T-helper 2 cell (primary cell): ENCODE measurements at places on chromosomes 4 and X.

DNA sequence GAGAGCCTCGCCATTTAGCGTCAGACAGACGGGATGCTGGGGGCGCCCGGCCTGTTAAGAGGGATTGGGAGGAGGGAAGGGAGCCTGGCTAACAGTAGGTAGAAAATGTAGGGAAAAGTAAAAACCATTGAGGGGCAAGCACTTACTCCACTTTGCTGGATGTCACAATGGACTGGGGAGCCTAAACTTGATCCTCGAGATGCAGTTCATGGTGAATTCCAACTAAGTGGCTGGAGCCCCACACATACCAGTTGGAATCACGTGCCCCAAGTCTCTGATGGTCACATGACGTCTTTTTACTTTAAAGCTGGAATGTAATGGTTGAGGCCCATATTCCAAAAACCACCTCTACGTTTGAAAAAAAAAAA, 1.5 kb downstream of the PLS3 start:
- no peak for DNase-seq

DNA sequence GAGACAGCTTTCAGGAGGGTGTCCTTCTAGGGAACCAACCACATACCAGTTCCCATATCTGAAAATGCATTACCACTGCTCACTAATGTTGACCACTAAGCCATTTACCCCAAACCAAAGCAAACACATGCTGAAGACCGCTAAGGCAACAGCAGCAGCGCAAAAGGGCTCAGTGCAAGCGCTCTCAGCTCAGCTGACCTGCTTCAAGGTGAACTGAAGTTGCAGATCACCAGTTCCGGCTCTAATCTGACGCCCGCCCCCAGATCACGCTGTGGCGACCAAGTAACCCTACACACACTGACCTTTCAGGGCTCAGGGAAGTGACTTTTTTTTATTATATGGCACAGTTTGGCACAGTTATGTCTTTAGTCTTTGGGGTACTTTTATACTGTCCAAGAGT, 5.8 kb downstream of the MECP2 start:
- peak; percentile 13 for DNase-seq

DNA sequence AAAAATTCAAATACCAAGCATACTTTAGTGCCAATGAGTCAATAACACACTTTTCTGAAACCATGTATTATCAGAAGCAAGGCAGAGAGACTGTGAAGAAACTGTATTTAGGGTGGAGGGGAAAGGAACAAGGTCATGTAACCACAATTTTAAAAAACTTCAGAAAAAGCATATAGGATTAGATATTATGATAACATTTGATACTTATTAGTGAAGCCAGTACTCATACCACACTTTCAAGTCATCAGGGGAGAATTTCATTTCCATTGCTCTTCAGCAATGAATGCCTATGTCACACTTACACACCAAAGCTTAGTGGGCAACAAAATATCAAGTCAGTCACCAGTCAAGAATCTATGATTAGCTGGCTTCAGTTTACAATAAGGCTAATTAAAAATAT, 602.2 kb downstream of the IL15 start:
- no peak for DNase-seq

DNA sequence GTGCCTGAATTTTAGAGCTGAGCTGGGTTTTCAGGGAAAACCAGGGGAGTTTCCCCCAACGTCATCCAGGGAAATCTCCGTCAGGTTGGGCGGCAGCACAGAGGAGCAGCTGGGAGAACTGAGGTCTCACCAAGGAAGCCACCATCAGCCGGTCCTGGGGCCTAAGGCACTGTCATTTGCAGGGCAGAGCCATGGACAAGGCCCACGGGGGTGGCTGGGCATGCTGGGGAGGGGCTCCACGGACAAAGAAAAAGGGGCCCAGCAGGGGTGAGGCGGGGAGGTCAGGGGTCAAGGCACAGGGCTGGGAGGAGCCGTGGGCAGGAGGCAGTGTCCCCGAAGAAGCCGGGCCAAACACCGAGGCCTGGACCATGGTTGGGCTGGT, 109.8 kb downstream of the HMX1 start:
- no peak for DNase-seq

DNA sequence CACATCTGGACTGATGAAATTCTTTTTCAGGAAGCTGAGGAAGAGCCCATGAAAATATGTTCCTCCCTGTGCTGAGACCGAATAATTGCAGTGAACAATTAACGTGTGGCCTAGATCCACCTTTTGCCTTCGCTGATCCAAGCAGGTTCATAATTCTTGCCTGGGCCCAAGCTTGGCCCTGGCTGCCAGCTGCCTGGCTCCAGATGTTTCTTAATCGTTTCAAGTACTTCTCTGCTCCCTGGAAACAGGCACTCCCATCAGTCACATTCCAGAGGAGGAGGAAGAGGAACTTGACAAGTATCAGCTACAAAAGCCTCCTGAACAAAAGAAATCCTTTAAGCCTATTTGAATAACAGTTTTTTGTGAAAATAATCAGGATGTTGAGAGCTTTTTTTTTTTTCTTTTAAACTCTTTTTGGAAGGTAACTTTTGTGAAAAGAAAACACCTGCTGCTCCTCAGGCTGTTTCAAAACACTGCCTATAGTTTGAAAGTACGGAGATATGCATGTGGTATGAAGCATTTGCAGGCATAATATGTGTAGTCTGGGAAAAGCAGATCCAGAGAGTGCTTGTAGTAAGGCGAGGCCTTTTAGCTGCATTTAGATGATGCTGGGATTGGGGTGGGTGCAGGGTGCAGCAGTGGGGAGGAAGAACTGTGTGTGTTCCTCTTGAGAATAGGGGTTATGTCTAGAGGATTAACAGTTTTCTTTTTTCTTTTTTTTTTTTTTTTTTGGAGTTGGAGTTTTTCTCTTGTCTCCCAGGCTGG, 154.4 kb downstream of the PTTG2 start:
- DNase-seq, result no peak

DNA sequence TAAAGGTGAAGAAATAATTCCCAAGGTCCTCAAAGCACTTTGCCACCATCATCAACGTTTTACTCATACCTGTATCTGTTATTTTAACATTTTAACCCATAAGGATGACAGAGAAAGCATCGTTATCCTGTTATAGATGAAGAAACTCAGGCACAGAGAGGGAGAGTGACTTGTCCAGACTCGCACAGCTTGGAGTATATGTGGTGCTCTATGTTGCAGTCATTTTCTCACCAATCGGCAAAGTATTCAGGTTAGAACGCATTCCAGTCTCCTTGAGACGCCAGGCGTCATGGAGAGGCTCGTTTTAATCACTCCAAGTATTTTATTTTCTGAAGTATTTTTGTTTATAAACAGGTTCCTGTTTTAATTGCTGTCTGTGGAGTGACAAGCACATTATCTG, 73.5 kb downstream of the IRF2 start:
- no peak for DNase-seq

DNA sequence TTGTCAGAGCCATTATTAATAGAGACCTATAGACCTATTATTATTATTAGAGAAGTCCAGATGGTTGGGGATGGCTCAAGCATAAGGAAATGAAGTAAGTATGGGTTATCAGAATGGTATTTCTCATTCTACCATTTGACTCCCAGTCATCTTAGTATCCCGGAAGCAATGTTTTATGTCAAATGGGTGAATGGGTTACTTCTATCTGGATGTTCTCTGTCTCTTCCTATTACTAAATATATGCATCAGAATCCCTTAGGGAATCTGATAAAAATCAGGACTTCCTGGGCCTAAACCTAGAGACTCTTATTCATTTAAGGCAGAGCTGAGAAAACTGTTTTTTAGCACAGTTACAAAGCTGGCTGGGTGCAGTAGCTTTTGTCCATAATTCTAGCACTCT, 149.9 kb downstream of the SLC10A7 start:
- DNase-seq, result no peak

- no peak for DNase-seq
These were observed 175.9 kb downstream of the TSPAN5 start for GRCh38 chr4:98482503-98482846.

DNA sequence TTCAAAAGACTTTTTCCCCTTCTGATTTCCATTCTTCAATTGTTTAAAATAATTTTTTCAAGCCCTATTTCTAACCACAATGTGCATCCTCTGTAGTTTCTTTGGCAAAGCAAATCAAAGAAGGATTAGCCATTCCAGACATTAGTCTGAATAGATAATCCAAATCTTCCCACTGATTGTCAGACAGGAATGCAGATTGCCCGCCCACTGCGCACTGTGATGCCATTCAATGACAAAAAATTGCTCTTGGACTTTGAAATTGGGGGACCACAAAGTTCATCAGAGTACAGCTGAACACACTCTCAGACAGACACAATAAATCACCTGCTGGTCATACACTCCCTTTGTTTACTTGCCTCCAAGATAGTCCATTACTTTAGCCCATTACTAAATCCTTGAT, 216.5 kb upstream of the DKK2 start:
- DNase-seq, result no peak

DNA sequence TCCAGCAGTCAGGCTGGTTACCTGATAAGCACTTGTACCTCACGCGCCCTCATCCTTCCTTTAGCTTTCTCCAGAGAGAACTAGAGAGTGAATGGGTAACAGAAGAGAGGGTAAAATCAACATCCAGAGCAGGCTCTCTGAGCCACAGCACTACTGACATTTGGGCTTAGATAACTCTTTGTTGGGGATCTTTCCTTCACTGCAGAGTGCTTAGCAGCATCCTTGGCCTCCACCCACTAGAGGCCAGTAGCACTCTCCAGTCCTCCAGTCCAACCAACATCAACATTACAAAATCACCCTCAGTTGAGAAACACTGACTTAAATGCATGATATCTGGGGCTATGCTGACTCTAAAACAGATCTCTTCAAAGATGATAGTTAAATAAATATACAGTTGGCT, 220.7 kb downstream of the TACR3 start:
- DNase-seq, result no peak

DNA sequence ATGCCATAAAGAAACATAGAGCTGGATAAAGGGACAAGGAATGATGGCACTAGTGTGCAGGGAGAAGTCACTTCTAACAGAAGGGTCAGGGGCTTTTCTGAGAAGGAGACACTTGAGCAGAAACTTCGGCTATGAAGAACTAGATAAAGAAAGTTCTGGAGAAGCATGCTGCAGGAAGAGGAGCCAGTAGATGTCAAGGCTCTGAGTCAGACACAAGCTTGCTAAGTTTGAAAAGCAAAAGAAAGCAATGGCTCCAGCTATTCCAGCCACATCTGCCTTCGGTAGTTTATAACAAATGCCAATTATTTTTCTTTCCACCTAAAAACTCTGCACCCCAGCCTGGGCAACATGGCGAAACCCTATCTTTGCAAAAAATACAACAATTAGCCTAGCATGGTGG, 7.5 kb downstream of the NUDT6 start:
- DNase-seq, result no peak

- DNase-seq, result no peak
These were observed 32.0 kb downstream of the DYNLT3 start for GRCh38 chrX:37815366-37815765.
